ENCODE measurements at places on chromosomes 13 and 19. TPM values are rescaled to one million over a fixed set of nuclear protein-coding genes. Genes with fewer than 3 reads are reported as not detected.

Gene ARHGAP45
- total RNA-seq = 487 TPM

Gene TMEM190
- not detected for total RNA-seq

Gene DDA1
- 39.5 TPM for total RNA-seq

Gene STARD13
- 0.25 TPM for total RNA-seq

Gene SPTBN4
- 0.23 TPM for total RNA-seq

Gene TOMM40
- total RNA-seq = 55.7 TPM

GRCh38 chr19:16825312-16826052, 3.7 kb upstream of the SIN3B start:
- H3K36me3 ChIP-seq = peaks cover 2% of the 10 kb centered on the region
- peaks cover 25% of the 10 kb centered on the region for H3K4me1 ChIP-seq
- peak overlapping the region; percentile 21 for H3K4me3 ChIP-seq
- H3K27me3 ChIP-seq = peaks cover 25% of the 10 kb centered on the region
- no peak overlapping the region for H3K27ac ChIP-seq

DNA sequence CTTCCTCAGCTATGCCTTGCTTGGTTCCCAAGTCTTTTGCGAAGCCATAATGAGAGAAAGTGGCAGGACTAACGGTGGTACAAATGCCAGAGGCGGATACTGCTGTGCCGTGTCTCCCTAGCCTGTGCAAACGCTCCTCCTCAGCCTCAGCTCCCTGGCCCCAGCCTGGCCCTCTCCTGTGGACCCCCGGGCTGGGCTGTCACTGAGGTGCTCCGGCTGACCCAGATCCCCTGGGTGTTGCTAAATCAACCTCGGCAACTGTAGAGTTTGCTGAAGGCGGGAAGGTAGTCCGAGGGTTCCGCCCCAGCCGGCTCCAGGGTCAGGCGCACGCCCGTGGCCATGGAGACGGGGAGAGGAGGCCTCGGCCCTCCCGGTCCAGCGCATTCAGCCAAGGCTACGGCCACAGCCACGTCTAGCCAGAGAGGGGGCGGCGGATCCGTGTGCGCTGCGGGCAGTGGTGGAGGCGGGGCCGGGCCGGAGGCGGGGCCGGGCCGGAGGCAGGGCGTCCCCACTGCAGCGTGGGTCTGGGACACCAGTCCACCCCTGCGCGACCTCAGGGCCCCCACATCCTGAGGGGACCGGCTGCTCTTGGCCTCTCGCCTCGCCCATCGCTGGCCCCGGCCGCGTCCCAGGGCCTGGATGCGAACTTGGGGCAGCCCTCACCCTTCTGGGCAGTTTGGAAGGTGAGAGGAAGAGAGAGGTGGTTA, 16.4 kb upstream of the ZNF492 start:
- H3K27ac ChIP-seq = no peak overlapping the region
- no peak overlapping the region for H3K4me3 ChIP-seq
- no peaks in the 10 kb centered on the region for H3K27me3 ChIP-seq
- H3K4me1 ChIP-seq = no peaks in the 10 kb centered on the region

DNA sequence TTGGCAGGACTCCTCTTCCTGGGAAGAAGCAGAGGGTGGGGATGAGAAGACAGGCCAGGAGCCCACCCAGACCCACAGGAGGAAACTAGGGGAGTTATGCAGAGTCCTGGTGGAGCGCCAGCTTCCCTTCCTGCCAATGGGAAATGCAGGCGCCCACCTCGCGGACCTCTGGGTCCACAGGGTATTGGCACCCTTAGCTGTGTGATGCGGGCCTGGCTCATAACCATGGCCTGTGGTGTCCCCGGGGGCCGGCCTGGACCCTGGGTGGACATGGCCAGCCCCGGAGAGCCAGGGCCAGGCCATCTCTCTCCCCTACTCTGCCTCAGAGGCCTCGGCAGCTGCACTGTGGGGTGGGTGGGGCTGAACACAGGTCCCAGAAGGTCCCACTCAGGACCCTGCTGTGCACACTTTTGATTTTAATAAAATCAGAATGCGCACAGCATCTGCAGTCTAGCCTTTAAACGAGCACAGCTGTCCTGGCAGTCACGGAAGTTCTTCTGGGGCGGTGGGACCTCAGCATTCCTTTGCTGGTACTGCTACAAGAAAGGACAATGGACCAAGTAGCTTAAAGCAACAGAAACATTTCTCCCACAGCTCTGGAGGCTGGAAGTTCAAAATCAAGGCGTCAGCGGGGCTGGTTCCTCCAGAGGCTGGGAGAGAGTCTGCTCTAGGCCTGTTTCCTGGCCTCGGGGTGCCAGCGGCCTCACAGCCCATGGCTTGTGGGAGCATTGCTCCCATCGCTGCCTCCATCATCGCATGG, 1.8 kb downstream of the F10 start:
- no peaks in the 10 kb centered on the region for H3K36me3 ChIP-seq
- no peaks in the 10 kb centered on the region for H3K4me1 ChIP-seq
- peaks cover 23% of the 10 kb centered on the region for H3K27me3 ChIP-seq

DNA sequence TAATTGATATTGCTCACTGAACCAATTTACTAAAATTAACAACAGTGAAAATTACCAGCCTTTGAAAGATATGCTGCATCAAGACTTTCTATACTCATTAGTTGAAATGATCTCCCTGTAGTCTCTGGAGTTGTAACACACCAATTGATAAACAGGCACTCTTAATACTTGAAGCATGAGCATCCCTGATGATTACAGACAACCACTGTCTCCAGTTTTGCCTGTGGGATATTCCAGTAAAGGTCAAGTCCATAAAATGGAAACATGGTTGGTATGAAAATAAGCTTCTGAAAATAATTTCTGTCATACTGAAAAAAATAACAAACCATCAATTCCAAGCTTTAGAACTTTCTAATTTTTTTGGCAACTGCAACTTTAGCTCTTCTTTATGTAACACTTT, 405.8 kb downstream of the SPRY2 start:
- no peak overlapping the region for H3K4me3 ChIP-seq
- H3K4me1 ChIP-seq = no peaks in the 10 kb centered on the region
- no peaks in the 10 kb centered on the region for H3K36me3 ChIP-seq

DNA sequence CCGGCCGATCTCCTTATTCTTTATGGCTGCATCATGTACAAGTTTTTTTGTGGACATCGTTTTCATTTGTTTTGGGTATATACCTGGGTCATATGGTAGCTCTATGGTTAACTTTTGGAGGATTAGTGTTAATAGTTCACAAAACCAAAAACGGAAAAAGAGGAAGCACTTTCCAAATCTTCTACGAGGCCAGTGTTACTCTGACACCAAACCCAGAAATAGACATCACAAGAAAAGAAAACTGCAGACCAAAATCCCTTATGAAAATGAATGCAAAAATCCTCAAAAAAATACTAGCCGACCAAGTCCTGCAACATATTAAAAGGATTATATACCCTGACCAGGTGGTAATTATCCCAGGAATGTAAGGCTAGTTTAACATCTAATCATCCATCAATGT, 29.8 kb downstream of the ADGRE2 start:
- H3K4me1 ChIP-seq = no peaks in the 10 kb centered on the region
- H3K27me3 ChIP-seq = no peaks in the 10 kb centered on the region
- no peak for DNase-seq
- H3K4me3 ChIP-seq = no peak overlapping the region

DNA sequence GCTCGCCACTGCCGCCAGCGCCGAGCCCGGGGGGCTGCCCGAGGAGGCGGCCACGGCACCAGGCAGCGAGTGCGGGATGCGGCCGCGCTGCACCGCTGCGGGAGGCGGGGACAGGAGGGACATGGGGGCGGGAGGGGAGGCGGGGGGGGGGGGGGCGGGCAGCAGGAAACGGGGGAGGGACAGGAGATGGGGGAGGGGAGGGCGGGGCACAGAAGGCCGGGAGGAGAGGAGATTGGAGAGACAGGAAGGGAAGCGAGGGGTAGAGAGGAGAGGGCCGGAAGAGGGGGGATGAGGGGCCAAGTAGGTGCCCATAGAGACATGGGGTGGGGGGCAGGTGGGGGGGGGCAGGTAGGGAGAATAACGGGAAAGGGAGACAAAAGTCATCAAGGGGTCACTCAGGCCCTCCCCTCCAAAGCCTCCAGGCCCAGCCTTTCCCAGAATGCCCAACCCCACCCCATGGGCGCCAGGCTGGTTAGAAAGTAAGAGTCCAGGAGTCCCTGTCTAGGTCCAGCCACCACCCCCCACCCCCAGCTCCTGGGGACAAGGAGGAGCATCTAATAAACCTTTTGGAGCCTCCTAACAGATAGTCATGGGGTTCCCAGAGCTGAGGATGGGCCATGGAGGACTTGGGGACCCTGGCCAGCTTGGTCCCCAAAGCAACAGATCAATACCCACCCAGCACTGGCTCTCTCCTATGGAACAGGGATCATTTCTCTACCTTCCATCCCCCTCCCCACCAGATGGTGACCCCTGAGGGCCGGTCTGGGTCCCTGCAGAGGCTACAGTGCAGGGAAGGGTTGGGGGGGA, 9.5 kb downstream of the NR2F6 start:
- H3K27ac ChIP-seq = no peak overlapping the region
- peaks cover 17% of the 10 kb centered on the region for H3K4me1 ChIP-seq
- no peaks in the 10 kb centered on the region for H3K27me3 ChIP-seq
- DNase-seq = no peak
- H3K36me3 ChIP-seq = peaks cover 3% of the 10 kb centered on the region
- peak overlapping the region; percentile 76 for H3K4me3 ChIP-seq

GRCh38 chr13:109718726-109719125, 67.7 kb downstream of the IRS2 start:
- H3K4me1 ChIP-seq = no peaks in the 10 kb centered on the region
- H3K36me3 ChIP-seq = no peaks in the 10 kb centered on the region
- H3K4me3 ChIP-seq = no peak overlapping the region
- DNase-seq = no peak

DNA sequence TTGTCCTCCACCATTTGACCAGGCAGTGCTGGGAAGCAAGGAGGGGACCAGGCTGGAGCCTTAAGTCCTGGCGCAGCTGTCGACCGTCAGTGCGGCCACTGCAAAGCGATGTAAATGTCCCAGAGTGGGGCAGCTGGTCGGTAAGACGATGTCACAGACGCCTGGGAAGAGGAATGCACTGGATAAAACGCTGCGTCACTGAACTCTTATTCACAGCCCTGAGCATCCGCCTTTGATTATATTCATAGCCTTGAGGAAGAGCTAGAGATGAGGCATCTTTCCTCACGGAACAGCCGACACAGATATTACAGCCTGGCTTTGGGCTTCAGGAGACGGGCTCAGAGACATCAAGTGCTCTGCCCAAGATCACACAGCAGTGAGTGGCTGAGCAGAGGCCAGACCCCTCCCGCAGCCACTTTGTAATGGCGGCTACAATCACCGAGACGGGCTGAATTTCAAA, 17.6 kb upstream of the TUBGCP3 start:
- no peak overlapping the region for H3K27ac ChIP-seq
- no peak for DNase-seq
- H3K36me3 ChIP-seq = no peaks in the 10 kb centered on the region
- H3K4me3 ChIP-seq = peak overlapping the region; percentile 59
- peaks cover 11% of the 10 kb centered on the region for H3K4me1 ChIP-seq
- H3K27me3 ChIP-seq = peaks cover 30% of the 10 kb centered on the region

DNA sequence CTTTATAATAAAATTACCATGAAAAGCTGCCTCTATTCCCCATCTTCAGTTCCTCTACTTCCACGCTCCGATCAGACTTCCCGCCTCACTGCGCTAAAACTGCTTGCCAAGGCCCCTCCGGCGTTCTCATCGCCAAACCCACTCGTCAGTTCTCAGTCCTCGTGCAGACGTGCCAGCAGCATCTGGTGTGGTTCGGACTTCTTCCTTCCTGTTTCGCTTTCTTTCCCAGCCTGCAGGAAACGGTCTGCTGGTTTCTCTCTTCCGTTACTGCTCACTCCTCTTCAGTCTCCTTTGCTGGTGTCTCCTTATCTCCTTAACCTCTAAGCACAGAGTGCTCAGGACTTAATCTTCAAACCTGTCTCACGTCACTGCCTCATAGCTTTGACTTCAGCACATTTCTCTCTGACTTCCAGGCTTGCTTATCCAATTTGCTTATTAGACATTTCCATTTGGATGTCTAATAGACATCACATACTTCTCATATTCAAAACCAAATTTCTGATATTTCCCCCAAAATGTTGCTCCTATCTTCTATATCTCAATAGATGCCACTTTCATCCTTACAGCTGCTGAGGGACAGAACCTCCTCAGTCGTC, 40.3 kb downstream of the RCBTB2 start:
- no peak overlapping the region for H3K27ac ChIP-seq
- DNase-seq = peak; percentile 86
- H3K36me3 ChIP-seq = peaks cover 47% of the 10 kb centered on the region

GRCh38 chr19:13053238-13053637, 49.4 kb downstream of the LYL1 start:
- peaks cover 7% of the 10 kb centered on the region for H3K4me1 ChIP-seq
- no peak overlapping the region for H3K27ac ChIP-seq
- DNase-seq = no peak

GRCh38 chr13:102825400-102825799, 20.4 kb upstream of the ERCC5 start:
- no peak for DNase-seq
- H3K27me3 ChIP-seq = no peaks in the 10 kb centered on the region
- no peak overlapping the region for H3K4me3 ChIP-seq
- H3K36me3 ChIP-seq = peaks cover 25% of the 10 kb centered on the region
- no peak overlapping the region for H3K27ac ChIP-seq

DNA sequence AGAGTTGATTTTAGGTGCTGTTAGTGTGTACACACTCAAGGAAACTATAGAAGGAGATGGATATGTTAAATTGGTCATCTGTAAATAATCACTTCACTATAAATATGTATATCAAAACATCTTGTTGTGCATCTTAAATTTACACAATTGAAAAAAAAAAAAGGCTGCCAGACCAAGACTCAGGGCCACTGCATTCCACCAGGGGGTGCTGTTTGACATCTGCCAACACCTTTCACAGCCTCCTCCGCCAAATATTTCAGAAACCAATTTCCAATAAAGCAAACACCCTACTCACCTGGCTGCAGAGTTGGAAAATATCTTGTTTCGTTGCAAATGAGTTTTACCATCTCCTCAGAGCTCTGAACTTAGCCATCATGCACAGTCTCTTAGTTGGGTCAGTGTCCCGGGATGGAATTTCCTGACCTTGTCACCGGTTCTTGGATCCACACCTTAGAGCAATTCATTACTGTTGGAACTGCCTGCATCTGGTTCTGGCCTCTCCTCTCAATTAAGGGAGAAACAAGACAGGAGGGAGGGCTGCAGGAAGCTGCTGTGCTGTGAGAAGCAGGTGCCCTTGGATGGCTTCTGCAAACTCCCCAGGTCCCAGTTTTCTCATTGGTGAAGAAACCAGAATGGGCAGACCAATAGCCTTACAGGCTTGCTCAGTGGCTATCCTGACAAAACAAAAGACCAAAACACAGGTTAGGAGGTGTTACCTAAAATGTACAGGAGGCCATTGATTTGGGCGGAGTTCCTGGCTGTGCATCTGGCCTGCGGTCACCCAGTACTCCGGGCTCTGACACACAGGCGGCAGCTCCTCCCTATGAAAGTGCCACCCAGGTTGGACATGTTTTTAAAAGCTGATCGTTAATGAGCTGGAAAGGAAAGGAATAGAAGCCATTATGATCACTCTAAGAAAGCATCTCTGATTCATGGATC, 746.6 kb downstream of the UQCRFS1 start:
- no peaks in the 10 kb centered on the region for H3K36me3 ChIP-seq
- no peak overlapping the region for H3K4me3 ChIP-seq
- H3K27ac ChIP-seq = peak overlapping the region; percentile 84

GRCh38 chr19:55405638-55406037, 1.9 kb downstream of the UBE2S start:
- no peak for DNase-seq
- H3K4me1 ChIP-seq = peaks cover 50% of the 10 kb centered on the region
- H3K27me3 ChIP-seq = no peaks in the 10 kb centered on the region
- peak overlapping the region; percentile 87 for H3K4me3 ChIP-seq

All from activated CD4-positive, alpha-beta T cell treated with anti-CD3 and anti-CD28 coated beads, Interleukin-2, amount 10 ng/mL, durations not matched to agents 7 days and 5 days (primary cell).